ENCODE measurements at places on chromosomes 6 and 20.

- no peak for DNase-seq
These were observed 449.8 kb downstream of the HACE1 start for GRCh38 chr6:104409913-104410312.

DNA sequence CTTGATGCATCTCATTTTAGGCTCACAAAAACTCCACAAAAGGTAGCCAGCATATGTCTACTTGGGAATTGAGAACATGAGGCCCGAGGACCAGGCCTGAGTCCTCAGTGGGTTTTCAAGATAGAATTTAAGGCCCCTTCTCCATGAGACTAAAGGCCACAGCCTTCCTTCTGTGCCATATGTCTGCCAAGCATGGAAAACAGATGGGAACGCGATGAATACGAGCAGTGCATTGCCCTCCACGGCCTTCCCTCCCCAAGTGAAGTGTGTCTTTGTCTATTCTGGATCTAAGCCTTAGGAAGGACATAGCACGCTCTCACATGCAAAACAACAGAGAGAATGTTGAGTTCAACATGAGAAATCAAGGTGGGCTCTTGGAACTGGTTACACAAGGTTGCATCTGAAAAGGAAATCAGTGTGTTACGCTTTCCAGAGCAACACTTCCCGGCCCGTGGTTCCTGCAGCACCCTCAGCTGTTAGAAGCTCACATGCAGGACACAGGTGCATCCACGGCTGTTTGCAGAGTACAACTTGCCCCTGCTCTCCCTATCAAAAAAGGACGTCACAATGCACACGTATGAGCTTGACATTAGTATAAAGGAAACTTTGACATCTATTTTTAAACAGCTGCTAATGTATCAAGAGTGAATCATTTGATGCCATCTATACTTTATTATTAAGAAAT lies 229.9 kb downstream of the NRN1 start:
- DNase-seq = no peak

GRCh38 chr6:20409427-20409971 lies 7.8 kb downstream of the E2F3 start:
- no peak for DNase-seq

GRCh38 chr6:25556516-25556915 lies 95.5 kb upstream of the SCGN start:
- peak; percentile 70 for DNase-seq

- DNase-seq = peak; percentile 16
These were observed 509.0 kb downstream of the CD83 start for GRCh38 chr6:14626556-14626955.

GRCh38 chr6:155534678-155535077 lies 79.0 kb upstream of the NOX3 start:
- no peak for DNase-seq

DNA sequence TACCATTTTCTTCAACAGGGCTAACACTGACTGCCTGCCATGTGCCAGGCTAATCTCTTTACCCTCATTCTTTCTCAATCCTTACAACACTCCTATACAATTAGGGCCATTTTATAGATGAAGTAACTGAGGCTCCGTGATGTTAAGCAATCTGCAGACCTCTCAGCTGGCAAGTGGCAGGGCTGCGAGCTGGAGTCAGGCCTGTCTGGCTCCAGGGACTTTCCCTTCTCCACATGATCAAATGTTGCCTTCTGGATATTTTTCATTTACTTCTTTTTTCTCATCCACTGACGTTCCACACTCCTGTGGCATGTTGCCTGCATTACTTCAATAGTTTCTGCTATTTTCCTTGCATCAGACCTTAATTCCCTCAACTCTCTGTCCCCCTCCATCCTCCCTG lies 55.2 kb upstream of the TAGAP start:
- no peak for DNase-seq

DNA sequence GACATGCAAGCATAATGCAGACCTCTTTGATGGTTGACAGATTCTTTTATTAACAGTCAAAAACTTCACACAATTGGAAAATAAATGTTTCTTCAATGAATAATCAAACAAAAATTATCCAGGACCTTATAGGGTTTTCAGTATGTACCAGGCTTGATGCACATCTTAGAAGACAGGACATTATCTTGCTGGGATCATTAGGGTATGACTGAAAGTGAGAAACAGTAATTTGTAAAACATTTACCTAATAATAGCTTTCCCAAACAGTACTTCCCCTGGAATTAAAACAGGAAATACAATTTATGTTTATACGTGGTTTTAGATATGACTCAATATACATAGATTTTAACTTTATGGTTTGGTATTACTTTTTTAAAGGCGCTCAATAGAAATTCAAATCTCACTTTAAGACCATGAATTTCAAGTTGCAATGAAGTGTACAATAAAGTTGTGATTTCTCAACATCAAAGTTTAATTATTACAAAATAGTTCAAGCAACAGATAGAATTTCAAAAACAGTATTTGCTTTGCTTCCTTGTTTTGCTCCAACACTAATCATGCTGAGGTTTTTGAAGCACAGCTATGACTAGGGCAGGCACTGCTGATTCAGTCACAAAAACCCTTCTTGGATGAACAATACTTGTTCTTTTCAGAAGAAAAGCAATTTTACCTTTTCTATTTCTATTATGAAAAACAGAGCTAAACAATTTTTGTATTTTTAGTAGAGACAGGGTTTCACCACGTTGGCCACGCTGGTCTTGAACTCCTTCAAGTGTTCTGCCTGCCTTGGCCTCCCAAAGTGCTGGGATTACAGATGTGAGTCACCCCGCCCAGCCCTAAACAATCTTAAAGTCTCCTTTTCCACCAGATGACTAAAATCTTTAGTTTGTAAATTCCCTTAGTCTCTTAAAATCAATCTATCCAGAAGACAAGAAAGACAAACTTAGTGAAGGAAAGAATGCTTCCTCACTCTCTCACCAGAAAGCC lies 13.7 kb downstream of the SOD2 start:
- DNase-seq = peak; percentile 58

DNA sequence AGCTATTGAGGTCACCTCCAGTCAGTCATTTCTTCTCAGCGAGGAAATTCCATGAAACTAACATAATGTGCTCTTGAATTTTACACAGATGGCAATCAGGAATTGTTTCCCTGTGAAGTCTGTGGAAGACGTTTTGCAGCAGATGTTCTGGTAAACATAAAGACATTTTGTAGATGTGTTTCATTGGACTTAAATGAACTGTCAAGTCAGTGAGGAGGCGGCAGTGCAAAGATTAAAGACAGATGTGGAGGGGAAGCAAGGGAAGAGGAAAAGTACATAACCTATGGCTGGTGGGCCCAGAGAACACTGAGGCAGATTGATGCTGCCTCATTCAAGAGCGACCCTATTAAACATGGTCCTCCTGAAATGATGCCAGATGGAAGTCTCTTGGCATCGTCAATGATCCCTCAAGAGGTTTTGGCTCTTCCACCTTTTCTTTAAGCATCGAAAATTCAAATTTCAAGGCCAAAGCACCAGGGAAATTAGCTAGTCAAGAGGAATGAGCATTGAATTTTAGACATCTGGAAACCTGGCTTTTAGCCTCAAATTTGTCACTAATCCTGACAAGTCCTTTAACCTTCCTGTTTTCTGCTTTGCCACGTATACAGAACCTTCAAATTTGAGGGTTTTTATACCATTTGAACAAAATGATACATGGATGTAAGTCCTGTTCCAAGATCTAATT lies 20.1 kb downstream of the ZC2HC1B start:
- DNase-seq = no peak

GRCh38 chr20:37827605-37828004 lies 75.3 kb upstream of the VSTM2L start:
- no peak for DNase-seq

DNA sequence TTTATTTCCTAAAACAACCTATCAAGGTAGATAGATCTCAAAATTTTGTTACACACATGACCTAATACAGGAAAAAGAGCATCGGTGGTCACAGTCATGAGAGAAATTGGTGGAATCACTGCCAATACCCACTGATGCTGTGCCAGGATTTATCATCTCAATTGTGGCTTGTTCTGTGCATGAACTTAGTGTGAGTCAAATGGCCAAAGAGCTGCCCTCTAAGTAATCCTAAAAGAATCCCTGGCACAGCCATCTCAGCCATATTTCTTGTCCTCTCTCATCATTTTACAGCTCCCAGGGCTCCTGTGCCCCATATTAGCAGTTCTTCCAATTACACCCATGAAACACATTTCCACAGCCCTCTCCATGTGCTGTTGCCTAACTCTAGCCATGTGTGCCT lies 6.1 kb downstream of the GSTA5 start:
- DNase-seq = peak; percentile 16

DNA sequence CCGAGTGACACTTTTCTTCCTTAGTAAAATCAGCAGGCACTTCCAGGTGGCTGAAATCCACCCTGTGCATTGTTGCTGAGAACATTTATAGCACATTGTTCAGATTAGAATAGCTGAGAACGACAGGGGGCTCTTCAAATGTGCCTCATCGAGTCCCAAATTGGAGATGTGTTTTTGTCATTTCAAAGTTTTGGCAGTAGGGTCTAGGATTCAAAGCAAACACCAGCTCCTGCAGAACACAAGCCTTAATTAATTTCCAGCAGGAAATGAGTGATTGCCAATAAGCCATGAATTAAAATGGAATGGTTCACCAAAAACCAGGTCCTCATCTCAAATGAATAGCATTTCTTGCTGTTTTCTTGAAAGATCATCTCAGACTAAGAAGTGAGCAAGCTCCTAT lies 171.6 kb downstream of the PLCB1 start:
- no peak for DNase-seq
